Fibroblast of villous mesenchyme (primary cell): ENCODE measurements at places on chromosomes 4 and X.
A peak's percentile ranks its signal among the peaks of the same experiment; 100 is the strongest.

DNA sequence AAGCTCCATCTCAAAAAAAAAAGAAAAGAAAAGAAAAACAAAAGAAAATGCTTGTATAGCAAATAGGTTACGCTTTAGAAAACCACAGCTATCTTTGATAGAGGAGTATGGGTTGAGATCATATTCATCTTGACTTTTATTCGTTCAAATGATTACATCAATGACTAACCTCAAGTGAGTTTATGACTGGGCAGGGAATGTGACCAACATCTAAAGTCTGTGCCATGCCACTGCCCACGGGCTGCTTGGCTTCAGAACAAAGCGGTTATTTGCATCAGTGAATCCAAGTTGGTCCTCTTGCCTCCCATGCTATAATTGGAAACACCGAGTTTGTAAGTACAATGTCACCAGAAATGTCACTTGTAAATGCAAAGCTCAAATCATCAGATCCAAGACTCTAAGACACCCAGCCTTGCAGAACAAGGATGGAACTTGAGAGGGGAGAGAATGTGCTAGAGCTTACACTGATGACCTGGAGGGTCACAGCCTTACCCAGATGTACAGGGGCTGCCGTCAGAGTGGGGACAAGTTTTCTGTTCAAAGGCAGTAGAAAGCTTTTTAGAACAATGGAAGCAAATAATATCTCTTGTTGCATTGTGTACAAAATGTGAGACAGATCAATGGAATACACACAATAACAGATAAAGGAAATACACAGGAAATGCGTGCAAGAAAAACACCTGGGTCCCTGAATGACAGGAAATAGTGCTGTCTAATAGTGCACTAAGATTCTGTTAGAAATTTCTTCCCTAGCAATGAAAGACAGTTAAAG is 8.4 kb upstream of the OPN1LW start:
- DNase-seq: no peak

- DNase-seq: peak; percentile 16
Measured at GRCh38 chrX:49042581-49043219, 457 bp downstream of the TFE3 start.

- DNase-seq: no peak
Measured at GRCh38 chr4:74061430-74061829, 22.9 kb upstream of the CXCL3 start.

DNA sequence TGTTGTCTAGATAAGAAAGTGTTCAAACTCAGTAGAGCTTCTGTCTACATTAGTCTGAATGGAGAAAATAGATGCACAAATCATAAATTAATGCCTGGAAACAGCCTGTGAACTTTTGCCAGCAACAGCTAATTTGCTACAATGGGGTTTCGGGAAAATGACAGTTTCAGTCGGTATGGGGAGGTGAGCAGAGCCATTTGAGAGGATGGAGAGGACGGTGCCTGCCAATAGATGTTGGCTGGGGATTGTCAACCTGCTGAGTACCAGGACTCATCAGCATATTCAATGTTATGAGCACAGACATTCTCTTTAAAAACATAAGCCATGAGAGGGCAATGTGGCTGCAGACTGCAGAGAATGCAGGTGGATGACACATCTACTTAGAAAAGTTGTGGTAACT is 230.3 kb upstream of the PCDH18 start:
- DNase-seq: no peak

GRCh38 chrX:135581496-135581895 is 61.0 kb downstream of the INTS6L start:
- DNase-seq: no peak

- DNase-seq: peak; percentile 76
Measured at GRCh38 chrX:136063340-136064079, 78.3 kb downstream of the SLC9A6 start.

DNA sequence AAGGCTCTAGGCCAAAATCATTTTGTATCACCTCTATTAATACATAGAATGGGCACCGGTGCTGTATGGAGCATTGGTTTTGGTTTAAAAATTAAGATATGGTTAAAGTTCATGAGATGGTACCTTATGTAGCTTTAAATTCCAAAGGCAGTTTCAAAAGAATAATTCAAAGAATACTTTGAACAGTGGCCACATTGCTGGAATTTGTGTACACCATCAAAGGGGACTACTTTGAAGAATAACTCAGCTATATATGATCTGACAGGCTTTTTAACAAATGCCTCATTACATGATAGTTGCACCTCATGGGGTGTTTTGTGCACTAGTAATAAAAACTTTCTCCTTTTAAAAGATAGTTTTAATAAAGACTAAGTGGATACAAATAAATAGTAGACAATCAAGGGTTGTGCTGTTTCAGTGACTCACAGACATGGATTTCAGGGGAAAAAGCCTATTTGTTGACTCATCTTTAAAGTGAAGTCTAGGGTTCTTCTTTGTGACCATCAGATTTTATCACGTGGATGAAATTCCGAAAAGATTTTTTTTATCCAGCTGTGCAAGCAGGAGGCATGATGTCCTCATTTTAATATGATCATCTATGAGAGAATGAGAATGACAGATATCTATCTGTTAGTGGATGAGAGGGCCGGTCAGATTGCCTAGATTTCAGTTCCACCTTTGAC is 12.8 kb downstream of the MTM1 start:
- peak; percentile 54 for DNase-seq

GRCh38 chr4:15891312-15891711 is 47.2 kb downstream of the FGFBP1 start:
- DNase-seq: no peak

DNA sequence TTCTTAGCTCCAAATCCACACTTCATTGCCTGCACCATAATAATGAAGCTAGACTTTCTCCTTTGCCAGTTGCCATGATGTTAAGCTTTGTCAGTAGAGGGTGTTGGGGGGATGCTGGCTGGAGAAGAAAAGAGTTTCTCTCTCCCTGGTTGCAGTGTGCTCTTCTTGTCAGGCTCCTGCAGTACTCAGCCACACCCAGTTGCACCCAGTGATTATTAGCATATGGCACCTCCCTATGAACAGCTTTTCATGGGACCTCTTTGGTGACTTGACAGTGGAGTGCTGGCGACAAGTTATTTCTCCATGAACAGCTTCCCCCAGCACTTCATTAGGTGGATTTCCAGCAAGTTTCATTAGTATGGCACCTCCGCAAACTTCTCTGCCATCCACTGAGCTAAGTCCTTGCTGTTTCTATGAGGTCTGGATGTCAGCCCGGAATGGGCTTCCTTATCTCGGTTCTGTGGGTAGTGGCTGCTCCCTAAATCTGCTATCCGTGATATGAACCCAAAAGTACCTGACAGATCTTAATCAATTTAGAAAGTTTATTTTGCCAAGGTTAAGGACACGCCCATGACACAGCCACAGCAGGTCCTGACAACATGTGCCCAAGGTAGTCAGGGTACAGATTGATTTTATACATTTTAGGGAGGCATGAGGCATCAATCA is 18.8 kb upstream of the OTUD4 start:
- DNase-seq: no peak

DNA sequence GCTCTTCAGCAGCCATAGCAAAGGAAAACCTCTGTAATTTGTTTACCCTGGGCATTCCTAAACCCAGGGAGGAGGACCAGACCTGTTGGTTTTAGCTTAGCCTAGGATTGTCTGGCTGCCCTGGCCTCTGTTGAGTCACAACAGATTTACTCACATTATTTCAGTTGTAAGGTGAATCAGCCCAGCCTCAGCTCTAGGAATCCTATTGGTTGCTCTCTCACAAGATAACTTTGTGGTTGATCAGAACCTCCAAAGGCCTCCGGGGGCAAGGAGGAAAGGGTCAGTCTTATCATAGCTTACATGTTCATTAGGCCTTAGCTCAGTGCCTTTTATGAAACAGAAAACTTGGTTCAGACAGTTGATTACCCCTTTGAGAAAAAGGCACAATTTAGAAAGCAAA is 41.0 kb downstream of the PDK3 start:
- peak; percentile 13 for DNase-seq

DNA sequence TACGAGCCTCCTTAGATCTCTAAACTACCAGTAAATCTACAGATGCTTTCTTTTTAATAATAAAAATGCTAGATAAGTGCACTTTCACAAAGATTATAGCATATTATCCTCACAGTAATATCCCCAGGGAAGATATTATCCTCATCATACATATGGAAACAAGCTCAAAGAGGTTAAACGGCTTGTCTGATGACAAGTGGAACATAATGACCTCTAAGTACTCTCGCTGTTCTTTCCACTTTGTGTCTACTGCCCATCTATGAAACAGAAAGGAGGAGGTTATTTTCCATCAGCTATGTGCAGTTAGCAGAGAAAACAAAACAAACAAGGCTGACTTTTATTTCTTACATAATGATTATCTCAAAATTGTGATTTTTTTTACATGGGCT is 42.8 kb upstream of the PRDM8 start:
- peak; percentile 52 for DNase-seq

GRCh38 chr4:175109933-175110332 is 191.8 kb downstream of the ADAM29 start:
- DNase-seq: no peak

DNA sequence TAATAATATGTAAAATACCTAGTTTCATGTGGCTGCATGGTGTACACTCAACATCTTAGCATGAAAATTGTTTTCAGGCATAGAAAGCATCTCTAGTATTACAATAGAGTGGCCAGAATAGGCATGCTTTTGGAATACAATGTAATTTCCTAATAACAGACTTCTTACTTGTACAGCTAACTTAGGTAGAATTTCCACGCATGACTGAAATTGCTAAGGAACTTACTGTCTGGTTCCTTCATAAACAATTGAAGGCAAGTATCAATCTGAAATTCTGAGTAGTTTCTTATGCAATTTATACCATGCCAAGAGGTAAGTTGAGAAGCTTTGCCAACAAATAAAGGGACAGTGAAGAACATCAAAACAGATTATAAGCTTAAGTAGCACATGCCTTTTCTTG is 26.7 kb downstream of the SULT1E1 start:
- DNase-seq: no peak

DNA sequence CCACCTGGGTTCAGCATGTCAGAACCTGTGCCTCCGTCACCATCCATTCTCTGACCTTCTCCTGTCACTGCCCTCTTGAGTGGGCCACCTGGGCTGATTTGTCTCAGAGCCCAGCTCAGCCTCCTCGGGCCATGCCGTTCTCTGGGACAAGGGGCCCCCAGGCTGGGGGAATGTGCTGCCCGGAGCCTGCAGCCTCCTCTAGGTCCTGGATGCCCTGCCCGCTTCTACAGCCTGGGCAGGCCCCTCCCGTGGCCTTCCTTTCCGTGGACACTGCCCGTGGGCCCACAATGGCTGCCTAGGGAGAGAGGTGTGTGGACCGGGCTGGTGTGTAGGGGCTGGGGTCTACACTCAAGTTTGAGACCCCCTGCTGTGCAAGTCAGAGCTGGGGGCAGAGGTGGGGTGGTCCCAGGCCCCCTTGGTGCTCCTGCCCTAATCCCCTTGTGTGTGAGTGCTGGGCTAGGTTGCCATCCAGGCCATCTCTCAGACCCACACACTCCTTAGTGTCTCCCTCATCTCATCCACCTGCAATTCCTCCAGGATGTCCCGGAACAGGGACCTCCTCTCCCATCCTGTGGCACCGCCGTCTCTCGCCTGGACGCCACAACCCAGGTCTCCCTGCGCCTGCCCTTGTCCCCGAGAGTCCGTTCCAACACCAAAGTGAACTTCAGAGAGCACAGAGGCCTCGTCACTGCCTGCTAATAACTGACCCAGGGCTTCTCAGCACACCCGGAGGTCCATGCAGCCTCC is 12.4 kb downstream of the PSAPL1 start:
- DNase-seq: no peak

DNA sequence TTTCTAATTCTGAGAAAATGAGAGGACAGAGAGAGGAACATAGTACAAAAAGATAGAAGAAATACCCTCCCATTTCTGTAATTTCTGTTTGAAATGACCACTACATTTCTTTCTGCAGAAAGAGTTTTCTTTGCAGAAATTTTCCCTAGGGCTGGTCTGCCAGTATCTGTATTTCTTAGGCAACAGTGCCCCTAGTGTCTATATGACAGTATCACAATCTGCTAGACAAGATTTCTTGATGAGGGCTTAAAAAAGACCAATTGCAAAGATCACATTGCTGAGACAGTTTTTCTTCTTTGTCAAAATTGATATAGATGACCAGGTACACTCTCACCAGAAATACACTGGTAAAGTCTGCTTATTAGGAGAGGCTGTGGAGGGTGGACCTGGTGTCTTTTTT is 81.0 kb upstream of the ZDHHC15 start:
- DNase-seq: peak; percentile 19

DNA sequence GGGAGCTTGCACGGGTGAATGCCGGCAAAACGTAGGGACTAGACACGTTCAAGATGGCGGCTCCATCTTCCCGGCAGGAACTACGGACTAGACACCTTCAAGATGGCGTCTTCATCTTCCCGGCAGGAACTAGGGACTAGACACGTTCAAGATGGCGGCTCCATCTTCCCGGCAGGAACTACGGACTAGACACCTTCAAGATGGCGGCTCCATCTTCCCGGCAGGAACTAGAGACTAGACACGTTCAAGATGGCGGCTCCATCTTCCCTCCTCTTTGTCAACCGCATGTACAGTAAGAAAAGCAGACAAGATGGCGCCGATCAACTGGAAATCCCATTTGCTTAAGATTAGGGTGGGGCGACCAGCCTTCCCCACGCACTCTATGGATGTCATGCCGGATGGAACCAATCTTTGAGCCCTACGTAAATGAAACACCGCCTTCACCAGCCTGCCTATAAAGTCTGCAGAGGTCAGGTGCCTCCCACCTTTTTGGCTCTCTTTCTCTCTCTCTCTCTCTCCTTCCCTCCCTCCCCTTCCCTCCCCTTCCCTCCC is 222.4 kb downstream of the CRLF2 start:
- peak; percentile 76 for DNase-seq

- DNase-seq: peak; percentile 33
Measured at GRCh38 chrX:16113978-16114565, 9.3 kb upstream of the GRPR start.

DNA sequence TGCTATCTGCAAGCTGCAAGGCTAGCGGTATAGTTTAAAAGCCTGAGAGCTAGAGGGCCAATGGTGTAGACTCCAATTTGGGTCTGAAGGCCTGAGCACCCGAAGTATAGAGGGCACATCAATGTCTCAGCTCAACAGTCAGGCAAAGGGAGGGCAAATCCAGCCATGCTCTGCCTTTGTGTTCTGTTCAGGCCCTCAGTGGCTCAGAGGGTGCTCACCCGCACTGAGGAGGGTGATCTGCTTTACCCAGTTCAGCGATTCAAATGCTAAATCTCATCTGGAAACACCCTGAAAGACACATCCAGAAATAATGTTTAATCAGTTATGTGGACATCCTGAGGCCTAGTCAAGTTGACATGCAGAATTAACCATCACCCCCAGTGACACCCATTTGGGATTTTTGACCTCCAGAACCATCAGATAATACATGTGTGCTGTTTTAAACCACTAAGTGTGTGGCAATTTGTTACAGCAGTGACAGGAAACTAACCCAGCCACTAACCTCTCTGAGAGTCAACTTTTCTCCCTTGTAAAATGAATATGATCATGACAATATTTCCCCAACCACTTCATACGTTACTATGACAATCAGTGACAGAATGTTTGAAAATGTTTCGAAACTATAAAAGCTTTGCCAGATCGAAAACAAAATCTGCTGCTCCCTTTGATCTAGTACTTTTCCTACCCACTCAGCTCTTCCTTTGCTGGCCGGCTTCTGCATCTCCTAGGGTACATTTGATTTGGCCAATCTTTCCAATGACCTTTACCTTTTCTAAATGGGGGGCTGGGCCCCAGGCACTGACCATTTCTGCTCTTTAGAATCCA is 8.4 kb upstream of the TBL1X start:
- DNase-seq: no peak
